ENCODE measurements at places on chromosomes 5 and 9.

DNA sequence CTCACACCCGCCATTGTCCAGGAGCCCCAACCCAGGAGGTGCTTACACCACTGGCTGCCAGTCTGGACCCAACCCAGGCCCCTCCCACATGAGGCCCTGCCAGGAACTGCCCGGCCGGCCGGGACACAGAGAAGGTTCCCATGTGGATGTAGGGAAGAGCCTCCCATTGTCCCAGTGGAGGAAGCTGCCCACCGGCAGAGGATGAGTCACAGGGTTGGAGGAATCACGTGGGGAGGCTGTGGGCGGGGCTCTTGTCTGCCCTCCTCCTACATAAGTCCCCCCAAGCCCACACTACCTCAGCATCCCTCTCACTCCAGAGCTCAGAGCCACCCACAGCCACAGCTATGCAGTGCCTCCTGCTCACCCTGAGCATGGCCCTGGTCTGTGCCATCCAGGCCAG, 26.1 kb downstream of the PAEP start:
- no peak for DNase-seq

- DNase-seq = no peak
These were observed at the start of gene DIPK1B for GRCh38 chr9:136711751-136712689. DIPK1B (plus strand) TSS chr9:136712572; CDS start chr9:136712666, 94 bp downstream.

DNA sequence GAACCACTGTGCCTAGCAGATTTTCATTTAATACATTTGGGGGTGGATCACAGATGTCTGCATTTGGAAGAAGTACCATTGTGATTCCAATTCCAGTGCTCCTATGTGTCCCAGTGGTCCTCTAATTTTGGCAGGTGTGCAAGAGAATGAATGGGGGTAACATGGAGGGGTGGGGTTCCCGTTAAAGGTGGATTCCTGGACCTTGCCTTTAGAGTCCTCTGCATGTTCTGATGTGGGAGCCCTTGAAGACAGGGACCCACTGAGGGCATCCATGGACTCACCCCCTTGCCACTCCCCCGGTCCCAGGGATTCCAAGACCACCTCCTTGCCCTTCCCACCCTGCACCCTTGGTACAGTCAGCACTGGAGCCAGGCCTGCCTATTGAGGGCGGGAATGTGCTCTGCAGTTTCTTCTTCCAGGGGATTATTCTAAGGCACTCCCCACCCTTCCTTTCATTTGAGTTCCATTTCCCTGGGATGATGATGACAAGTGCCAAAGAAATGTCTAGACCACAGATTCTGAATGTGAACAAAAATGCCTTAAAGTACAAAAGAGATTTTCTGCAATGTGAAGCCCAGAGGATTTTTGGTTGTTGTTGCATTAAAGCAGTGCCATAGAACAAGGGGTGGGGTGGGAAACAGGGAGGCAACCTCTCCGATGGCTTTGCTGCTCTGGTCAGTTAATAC, 119.4 kb upstream of the PTCH1 start:
- no peak for DNase-seq

DNA sequence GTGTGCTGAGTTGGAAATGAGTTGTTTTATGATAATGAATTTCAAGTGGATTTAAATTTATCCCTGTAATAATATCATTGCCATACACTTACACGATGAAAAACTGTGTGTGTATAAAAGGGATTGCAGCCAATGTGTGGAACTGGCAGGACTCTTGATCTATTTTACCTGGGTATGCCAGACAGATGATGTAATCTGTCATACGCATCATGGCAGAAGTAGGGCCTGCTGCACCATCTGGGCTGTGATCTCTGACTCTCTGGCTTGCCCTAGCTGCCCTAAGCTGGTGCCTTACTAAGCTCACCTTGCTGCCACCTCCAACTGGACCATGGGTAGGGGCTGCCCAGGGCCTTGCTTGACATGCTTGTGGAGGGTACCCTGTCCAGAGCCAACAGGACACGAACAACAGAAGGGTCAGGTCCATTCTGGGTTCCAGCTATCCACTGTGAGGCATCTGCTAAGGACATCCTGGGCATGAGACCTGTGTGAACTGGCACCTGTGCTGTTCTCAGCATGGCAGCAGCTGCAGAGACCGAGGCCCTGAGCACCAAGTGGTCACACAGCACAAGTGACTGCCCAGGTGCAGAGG, 184.2 kb downstream of the FSTL4 start:
- no peak for DNase-seq

DNA sequence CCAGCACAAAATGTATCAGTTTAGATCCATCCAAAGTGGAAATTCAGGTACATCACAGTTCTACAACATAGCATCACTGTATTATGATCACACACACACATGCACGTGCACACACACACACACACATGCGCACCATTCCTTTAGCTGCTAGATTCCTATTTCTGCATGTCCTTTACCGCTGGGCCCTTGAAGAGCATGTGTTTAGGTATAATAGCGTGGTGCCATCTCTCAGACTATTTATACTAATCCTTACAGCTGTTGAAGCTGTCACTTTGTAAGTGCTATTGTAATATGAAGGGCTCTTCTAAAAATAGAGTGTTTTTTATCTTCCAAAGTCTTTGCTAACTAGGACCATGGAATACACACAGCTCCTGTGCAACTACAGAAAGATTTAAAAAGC, 308.8 kb upstream of the TRPC7 start:
- DNase-seq = no peak

DNA sequence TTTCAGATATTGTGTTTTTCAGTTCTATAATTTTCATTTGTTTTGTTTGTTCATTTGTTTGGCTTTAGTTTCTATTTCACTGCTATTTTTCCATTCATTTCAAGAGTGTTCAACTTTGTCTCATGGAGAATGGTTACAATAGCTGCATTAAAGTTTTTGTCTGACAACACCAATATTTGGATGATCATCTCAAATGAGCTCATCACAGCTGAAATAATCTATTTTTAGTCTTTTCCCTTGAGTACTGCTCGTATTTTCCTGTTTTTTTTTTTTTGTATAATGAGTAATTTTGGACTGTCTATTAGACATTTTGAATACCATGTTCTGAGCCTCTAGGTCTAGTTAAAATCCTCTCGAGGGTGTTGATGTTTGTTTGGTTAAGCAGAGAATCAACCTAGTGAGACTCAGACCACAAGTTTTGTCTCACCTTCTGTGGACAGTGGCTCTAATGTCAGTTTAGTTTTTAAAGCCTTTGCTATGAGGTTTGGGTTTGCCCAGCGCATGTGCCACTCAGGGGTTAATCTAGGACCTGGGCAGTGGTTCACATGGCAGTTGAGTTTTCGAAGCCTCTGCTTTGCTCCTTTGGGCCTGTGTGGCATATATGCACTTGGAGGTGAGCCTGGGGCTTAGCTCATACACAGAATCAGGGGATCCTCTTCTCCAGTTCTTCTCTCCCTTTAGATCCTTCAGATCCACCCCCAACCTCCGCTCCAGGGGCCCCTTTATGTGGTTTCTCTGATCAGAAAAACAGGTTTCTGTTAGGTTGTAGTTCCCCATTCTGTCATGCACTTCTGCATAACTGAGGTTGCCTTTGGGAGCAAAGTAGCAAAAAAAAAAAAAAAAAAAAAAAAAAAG, 79.8 kb downstream of the ARSB start:
- DNase-seq = no peak

DNA sequence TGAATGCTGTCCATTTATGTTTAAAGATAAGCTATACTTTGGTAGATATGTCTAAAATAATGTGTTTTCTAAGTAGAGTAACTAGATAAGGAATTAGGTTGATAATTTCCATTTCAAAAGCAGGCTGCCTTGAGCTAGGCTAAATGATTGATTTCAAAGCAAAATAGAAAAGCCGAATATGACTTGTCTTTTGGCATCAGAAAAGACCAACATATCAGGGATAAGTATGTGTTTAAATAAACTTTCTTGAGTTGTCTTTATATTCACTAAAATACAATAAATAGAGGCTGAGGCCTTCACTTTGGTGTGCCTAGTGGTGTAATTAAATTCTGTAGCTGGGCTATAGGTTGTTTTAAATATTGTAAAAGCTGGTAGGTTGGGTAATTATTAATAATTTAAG, 569.0 kb downstream of the TAF11L14 start:
- DNase-seq = no peak

DNA sequence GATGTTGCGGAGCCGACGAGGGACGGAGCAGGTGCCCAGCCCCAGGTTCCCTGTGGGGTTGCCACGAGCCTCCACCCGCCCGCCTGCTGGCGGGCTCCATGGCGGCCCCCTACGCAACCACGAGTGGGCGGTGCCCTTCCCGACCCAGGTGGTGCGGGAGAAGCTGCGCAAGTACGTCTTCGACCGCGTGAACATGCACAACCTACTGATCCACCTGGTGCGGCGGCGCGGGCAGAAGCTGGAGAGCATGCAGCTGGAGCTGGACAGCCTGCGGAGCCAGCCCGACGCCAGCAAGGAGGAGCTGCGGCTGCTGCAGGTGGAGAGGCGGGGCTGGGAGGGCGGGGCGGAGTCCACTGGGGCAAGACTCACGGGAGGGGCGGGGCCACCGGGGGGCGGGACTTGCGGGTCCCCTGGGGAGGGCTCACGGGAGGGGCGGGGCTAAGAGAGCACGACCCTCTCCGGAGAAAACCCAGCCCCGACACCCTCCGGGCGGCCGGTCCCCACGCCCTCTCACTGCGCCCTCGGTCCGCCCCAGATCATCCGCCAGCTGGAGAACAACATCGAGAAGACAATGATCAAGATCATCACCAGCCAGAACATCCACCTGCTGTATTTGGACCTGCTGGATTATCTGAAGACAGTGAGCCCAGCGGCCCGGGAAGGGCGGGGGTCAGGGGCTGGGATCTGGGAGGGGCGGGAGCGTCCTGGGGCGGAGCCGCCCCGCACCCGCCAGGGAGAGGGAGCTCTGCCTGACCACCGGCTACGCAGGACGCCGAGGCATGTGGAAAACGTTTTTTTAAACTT, 3.9 kb downstream of the CCDC183 start:
- peak; percentile 91 for DNase-seq

DNA sequence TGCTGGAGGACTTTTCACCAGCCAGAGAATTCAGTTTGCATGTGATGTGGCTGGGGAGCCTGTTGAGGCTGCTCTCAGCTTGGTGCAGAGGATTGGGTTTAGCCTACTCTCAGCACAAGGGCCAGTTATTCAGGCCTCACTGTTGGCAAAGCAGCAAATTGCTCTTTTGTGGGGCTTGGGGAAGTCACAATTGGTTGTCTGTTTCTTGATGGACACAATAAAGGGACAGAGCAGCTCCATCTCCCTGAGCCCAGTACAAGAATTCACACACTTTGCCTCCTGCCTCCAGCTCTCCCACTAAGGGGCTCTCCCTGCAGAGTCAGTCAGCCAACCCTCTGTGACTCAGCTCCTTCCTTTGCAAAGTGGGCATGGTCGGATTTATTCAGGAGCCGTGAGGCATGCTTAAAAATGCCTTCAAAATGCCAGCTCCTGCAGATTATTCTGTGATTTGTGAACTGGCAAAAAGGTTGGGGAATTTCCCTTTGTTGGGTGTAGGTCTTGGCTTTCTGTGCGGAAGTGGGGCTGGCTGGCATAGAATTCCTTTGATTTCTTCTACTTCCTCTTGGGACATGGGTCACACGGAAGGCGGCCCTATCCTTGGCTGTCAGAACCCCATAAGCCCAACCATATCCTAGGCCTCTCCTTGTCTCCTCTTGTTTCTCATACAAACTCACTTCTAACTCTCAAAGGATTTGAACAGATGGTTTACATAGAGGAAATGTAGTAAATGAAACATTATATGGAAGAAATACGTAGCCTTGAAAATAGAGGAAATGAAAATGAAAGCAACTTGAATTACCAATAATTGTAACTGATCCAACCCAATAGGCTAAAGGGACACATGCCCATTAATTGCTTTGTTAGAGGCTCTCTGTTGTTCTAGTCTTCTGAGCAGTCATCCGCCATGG, 118.7 kb upstream of the CD180 start:
- DNase-seq = no peak

DNA sequence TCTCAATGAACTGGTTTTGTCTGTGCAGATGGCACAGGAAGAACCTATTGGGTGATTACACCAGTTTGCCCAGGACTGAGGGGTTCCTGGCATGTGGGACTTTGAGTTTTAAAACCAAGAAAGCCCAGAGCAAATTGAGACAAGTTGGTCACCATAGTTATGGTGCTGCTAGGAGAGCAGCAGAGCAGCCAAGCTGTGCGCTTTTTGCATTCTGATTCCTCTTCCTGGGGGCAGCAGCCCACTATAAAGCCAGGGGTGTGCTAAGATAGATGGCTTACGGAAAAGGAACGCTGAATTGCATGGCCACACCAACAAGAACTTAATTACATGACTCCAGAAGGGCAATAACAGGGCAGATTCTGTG, 49.7 kb downstream of the TIMD4 start:
- no peak for DNase-seq

DNA sequence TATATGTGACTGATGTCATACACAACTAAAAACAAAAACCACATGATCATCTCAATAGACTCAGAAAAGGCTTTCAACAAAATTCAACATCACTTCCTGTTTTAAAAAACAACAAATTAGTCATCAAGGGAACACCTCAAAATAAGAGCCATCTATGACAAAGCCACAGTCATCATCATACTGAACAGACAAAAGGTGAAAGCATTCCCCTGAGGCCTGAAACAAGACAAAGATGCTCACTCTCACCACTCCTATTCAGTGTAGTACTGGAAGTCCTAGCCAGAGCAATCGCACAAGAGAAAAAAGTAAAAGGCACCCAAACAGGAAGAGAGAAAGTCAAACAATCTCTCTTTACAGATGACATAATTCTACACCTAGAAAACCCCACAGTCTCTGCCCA, 893.5 kb upstream of the EDIL3 start:
- no peak for DNase-seq
